NCI-H1048 (cell line): ENCODE measurements at places on chromosomes 6 and 20.

DNA sequence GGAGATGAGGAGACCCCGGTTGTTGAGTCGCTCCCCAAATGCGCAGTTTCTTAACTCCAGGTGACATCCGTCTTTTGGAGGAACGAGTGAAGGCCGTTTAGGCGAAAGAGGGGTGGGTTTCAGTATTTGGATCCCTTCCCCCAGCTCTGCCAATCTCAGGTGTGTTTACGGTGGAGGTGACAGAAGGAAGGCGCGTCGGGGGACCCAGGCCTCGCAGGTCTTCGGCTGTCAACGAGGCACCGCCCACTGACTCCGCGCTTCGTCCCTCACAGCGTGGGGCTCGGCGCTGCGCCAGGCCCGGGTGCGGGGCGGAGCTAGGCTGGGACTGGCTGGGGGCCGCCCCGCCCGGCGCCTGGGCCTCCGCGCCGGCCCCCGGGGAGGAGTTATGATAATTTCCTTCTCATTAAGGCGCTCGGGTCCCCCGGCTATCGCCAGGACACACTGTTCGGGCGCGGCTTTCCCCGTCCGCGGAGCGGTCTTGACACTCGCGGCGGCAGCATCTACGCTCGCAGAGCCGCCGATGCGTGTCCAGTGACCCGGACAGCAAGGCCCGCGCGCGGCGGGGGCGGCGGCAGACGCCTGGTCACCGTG lies at the start of gene TFAP2C:
Gene TFAP2C, plus strand, starts transcription at position 434 of the 591 bp plus-strand sequence. CDS start 239 bp downstream, outside the sequence.
- peak; percentile 74 for DNase-seq

- DNase-seq, result no peak
Measured at GRCh38 chr6:114735025-114735735, 392.4 kb upstream of the HS3ST5 start.

- no peak for DNase-seq
Measured at GRCh38 chr20:20888266-20888656, 175.8 kb upstream of the RALGAPA2 start.

DNA sequence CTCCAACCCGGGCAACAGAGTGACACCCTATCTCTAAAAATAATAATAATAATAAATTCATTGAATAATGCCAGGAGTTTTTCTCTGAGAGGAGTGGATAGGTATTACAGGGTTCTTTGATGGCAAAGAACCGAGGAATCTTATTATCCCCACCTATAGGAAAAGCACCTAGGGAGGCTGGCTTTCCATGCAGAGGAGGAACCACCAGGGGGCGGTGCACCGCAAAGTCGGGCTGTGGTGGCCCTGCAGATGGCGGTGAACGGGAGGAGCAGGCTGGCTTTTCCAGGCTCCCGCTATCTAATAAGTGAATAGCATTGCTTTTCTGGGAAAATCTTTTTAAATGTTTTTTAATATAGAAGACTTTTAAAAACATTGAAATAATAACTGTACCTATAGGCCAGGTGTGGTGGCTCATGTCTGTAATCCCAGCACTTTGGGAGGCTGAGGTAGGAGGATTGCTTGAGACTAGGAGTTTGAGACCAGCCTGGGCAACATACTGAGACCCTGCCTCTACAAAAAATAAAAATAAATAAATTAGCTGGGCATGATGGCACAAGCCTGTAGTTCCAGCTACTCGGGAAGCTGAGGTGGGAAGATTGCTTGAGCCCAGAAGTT lies 864.2 kb downstream of the KIF16B start:
- DNase-seq, result no peak

- DNase-seq, result no peak
Measured at GRCh38 chr6:19362396-19362795, 474.8 kb upstream of the ID4 start.

- DNase-seq, result no peak
Measured at GRCh38 chr20:36528875-36529417, 12.4 kb upstream of the MYL9 start.

GRCh38 chr20:62205618-62206387 lies 14.3 kb downstream of the HRH3 start:
- no peak for DNase-seq

- no peak for DNase-seq
Measured at GRCh38 chr6:168219804-168220203, 99.8 kb downstream of the DACT2 start.

DNA sequence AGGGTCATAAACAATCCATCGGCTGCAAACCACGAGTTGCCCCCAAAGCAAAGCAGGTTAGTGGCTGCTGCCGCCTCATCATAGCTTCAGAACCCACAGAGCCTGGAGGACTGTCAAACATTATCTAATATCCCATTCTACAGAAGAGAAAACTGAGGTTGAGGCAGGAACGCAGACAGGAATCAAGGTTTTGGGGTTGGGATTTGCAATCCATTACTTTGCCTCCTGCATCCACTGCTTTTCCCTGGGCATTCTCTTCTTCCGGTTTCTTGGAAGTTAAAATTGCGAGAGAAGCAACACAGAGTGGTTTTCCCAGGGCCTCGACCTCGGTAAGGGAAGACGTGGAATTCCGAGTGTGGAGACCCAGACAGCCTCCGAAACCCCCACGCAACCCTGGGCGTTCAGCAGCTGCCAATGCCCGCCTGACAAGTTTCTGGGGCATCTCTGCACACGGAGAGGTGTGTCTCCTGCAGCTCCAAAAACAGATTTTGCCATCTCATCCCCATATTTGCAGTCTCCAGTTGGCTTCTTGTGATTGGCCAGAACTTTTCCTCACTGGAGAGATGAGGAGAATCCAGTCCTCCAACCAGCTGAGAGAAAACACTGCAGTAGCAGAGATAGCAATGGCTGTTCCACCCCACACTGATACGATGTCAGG lies 45.5 kb upstream of the SNAP25 start:
- no peak for DNase-seq

DNA sequence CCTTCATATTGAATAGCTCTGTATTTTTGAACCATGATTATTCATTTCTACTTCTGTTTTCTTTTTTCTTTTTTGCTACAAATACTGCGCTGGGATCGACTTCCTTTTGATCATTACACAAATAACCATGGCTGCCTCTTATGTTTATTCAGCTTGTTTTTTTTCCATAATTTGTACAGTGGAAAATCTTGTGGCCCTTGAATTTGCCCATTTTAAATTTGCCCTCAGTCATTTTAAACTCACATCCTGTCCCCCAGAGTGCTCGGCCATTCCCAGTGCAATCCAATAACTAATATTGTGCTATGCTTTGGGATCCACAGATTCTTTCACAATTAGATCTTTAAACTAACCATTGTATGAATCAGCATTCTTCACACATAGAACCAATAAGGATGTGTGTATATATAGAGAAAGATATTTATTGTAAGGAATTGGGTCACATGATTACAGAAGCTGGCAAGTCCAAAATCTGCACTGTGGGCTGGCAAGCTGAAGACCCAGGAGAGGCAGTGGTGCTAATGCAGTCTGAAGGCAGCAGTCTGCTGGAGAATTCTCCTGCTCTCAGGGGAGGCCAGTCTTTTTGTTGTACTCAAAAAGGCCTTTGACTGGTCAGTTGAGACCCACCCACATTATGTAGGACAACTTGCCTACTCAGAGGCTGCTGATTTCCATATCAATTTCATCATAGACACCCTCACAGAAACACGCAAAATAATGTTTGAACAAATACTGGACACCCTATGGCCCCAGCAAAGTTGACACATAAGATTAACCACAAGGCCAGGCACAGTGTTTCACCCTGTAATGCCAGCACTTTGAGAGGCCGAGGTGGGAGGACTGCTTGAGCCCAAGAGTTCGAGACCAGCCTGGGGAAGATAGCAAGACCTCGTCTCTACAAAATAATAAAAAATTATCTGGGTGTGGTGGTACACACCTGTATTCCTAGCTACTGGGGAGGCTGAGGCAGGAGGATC lies 147.1 kb downstream of the MTHFD1L start:
- DNase-seq, result no peak
